ENCODE measurements at places on chromosomes 16 and 17. TPM values are rescaled to one million over a fixed set of nuclear protein-coding genes. Genes with fewer than 3 reads are reported as not detected.

Gene SPNS2
- 69.1 TPM for total RNA-seq

Gene SLC5A10
- total RNA-seq, result not detected

Gene SLC5A11
- total RNA-seq, result 0.29 TPM

Gene B4GALNT2
- total RNA-seq, result not detected

Gene FSCN2
- 0.64 TPM for total RNA-seq

Gene ABCC12
- not detected for total RNA-seq
